ENCODE measurements at places on chromosomes 1 and 21. TPM values are rescaled to one million over a fixed set of nuclear protein-coding genes. Genes with fewer than 3 reads are reported as not detected.

Gene RGS1
- total RNA-seq, result 50.0 TPM

Gene SPATA46
- total RNA-seq, result not detected

GRCh38 chr1:184242507-184242943 is 144.3 kb upstream of the C1orf21 start:
- DNase-seq, result no peak

GRCh38 chr1:52633291-52633754 is 355 bp downstream of the SHISAL2A start:
- DNase-seq, result no peak

DNA sequence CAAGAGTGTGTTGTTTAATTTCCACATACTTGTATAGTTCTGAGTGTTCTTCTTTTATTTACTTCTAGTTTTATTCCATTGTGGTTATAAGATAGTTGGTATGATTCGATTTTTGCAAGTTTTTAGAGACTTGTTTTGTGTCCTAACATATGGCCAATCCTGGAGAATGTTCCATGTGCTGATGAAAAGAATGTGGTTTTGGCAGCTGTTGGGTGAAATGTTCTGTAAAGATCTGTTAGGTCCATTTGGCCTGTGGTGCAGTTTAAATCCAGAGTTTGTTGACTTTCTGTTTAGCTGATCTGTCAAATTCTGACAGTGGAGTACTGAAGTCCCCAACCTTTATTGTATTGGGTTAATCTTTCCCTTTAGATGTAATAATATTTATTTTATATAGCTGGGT is 19.5 kb upstream of the TIPRL start:
- no peak for DNase-seq

GRCh38 chr21:20261364-20261763 is 736.8 kb upstream of the NCAM2 start:
- DNase-seq, result no peak

Gene FALEC
- total RNA-seq, result not detected

- DNase-seq, result no peak
These were observed 4.9 kb downstream of the MTHFR start for GRCh38 chr1:11800756-11801433.

GRCh38 chr1:29669158-29669871 is 433.0 kb downstream of the PTPRU start:
- no peak for DNase-seq

GRCh38 chr1:94832446-94832845 is 12.3 kb downstream of the SLC44A3 start:
- no peak for DNase-seq

DNA sequence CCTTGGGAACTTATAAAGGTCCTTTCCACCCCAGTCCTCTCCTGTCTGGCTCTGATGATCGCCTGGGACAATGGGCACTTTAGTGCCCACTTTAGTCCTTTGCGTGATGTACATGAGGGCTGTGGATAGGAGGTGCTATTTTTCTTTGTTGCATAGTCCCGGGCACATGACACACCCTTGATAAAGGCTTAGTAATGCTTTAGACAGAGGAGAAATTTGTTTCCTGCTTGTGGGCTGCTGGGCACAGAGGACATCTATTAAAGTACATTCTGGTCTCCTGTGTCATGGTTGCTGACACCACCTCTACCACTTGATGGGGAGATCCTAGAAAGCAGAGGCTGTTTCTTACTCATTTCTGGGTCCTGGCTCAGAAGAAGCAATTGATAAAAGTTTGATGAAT is 5.4 kb upstream of the KNCN start:
- no peak for DNase-seq

DNA sequence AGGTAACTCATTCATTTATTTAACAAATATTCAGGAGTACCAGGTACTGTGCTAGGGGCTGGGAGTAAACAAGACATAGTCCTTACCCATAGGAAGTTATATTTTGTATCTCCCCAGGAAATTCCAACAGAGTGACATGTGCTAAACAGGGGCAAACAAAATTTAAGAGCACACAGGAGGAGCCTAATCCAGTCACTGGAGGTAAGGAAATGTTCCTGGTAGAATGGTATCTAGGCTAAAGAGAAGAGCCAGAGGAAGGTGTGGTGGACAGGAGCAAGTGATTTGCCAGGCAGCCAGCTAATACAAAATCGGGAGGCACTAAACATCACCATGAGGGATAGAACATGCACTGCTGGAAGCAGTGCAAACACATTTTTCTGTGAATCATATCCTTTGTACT is 10.4 kb downstream of the TEX38 start:
- DNase-seq, result no peak

- DNase-seq, result no peak
These were observed 2.4 kb upstream of the PTPRC start for GRCh38 chr1:198636391-198636790.

Gene VSIG8
- not detected for total RNA-seq

GRCh38 chr1:118981436-118981835 is 6.7 kb downstream of the TBX15 start:
- no peak for DNase-seq

- no peak for DNase-seq
These were observed 85.8 kb downstream of the MRPS6 start for GRCh38 chr21:34158866-34159835.

GRCh38 chr1:172269084-172269483 is 151.4 kb upstream of the C1orf105 start:
- DNase-seq, result no peak

GRCh38 chr1:94395748-94396309 is 22.4 kb upstream of the ABCD3 start:
- no peak for DNase-seq

DNA sequence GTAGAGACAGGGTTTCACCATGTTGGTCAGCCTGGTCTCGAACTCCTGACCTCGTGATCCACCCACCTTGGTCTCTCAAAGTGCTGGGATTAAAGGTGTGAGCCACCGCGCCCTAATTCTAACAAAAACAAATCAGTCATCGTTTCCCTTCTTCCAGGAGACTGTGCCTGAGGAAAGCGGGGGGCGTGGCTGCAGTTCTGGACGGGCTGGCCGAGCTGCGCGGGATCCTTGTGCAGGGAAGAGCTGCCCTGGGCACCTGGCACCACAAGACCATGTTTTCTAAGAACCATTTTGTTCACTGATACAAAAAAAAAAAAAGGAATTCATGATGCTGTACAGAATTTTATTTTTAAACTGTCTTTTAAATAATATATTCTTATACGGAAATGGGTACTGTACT is 104.2 kb downstream of the WDR4 start:
- DNase-seq, result no peak

DNA sequence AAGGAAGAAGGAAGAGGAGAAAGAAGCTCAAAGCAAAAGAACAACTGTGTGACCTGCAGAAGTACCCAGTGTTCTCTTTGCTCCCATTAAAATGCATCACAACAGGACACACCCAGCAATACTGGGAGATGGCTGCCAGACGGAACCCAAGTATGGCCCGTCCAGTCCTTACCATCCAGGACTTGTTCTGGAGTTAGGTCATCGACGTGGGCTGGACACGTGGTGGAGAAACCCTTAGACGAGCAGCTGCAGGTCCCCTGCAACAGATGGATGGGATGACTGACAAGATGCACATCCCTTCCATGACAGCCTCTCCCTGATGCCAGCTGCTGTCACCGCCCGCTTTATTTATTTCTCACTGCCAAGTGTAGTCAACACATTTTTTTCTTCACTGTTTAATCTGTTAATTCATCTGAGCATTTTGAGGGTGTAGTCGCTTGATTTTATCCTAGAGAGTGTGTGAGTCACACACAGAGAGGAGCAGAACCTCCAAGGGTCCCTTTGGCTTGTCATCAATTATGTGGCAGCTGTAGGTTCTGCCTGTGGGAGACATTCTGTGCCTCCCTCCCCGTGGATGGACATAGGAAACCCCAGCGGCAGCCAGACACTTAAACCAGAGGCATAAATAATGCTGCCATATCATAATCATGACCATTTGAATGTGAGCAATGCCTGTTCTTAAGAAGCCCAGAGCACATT is 80.9 kb downstream of the ABCA4 start:
- DNase-seq, result no peak

DNA sequence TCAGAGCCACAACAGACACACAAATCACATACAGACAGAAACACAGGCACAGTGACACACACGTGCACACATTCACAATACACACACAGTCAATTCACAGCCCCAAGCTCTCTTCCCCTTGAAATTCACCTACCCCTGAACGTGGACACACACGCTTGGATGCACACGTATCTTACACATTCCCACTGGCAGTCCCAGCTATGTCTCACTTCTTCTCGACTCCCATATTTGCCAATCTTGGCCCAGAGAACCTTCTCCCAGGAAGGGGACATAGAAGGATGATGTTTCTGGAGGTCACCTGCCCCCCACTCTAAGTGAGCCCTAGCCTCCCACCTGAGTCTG is 1.6 kb downstream of the CRYBG2 start:
- DNase-seq, result no peak

DNA sequence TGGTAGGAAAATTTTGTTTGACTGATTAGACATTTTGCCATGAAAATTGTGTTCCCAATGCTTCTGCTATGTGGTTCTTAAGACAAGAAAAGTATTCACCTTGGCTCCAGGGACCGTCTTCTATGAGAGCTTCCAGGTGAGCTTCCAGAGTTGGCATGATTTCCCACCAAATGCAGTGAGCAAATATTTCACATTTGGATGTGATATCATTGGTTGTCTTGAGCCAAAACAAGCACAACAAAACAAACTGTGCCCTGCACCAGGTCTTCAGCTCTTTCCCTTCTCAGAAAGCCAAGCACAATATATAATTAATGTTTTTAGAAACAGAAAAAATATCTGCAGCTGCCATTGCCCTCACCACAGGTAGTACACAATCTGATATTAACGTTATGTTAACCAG is 1009.0 kb downstream of the PLA2G4A start:
- DNase-seq, result no peak

Gene PLD5
- 0.13 TPM for total RNA-seq

DNA sequence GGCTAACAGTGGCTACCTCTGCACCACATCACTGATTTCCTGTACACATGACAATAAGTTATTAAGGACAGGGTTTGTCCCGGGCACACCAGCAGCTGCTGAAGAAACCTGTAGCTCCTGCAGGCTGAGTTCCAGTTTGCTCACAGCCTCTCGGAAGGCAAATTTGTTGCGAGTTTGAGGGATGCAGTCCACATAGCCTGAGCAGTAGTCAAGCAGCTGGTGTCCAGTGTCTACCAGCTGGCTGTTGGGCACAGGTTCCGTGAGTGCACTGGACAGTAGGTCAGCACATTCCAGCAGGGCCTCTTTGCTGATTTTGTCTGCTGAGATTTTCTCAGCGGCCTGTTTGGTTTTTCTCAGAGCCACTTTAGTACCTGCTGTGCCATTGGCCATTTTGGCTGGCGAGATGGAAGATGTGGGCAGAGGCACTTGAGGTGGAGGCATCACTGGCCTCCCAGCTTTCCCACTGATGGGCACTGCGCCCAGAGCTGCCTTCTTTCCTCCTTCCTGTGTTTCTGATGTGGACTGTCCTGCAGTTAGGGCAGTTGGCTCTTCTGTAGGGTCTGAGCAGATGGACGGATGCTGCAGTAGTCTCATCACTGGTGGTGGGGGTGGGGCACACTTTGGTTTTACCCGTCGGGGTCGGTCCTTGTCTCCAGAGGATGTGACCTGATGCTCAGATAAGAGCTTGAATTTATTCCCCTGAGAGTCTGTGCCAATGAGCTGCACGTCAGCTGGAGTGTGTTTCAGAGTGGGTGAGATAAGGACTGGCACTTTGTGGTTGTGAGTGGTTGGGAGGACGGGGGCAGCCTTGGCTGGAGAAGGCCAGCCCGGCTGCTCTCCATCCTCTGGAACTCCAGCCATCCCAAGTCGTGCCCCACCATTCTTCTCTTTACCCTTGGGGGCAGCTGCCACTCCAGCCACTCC is 26.1 kb downstream of the TOR3A start:
- no peak for DNase-seq

Gene SMCP
- total RNA-seq, result not detected

DNA sequence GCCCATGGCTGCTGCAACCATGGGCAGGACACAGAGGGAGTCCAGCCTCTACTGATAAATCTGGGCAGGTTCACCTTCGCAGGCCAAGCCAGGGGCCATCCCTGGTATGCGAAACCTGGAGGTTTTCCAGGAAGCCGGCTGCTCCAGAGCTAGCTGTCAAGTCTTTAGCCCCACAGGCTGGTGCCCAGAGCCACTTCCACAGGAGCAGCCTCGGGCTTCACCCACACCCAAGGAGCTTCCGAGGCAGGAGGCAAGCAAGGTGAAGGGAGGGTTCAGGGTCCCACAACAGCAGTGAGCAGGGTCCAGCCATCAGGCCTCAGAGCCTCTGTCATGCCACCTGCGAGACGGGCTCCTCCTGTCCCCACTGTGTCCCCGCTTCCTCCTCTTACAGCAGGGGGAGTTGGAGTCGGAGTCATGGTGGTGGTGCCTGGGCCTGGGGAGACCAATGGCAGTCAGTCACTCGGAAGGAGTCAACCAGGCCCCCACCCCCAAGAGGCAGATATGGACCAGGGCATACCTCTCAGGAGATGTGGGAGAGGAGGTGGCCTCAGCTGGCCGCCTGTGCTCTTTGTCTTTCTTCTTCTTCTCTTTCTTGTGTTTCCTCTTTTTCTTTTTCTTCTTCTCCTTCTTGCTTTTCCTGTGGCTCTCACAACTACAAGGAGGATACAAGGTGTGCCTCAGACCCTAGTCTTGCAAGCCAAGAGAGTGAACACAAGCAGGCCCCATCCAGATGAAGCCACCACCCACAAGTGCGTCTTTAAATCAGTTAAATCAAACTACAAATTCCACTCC is 2.1 kb downstream of the C1orf35 start:
- DNase-seq, result peak; percentile 42

Gene GJA8
- not detected for total RNA-seq

GRCh38 chr1:148308832-148309458 is 156.9 kb upstream of the NBPF11 start:
- no peak for DNase-seq

DNA sequence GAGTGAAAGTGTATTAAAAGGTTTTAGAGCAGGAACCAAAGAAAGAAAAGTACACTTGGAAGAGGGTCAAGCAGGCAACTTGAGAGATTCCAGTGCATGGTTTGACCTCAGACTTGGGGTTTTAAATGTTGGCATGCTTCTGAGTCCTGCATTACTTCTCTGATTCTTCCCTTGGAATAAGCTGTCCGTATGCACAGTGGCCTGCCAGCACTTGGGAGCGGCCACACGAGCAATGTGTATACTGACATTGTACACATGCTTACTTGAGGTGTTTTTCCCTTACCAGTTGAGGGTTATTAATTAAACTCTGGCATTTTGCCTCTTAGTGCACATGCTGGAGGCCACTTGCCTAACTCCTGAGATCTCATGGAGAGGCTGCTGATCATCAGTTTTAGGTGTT is 786.6 kb upstream of the RGS18 start:
- DNase-seq, result no peak

Gene PTGS2
- 16.0 TPM for total RNA-seq

GRCh38 chr1:168643152-168643551 is 66.7 kb downstream of the XCL1 start:
- DNase-seq, result no peak

DNA sequence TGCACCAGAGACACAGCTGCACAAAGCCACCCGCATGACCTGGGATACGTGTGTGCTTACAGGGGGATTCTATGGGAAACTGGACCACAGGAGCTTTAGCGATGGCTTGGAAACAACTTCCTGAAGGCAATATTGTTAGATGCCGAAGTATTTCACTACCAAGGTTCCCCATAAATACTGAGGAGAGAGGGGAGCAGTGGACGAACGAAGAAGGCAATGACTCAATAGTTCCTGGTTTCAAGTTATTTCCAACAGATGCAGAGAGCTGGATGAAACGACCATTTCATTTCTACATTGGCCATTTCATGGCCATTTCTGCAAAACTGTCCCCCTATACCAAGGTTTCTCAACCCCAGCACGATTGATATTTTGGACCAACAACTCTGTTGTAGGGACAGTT is 61.3 kb downstream of the CD34 start:
- no peak for DNase-seq

- no peak for DNase-seq
These were observed 115.7 kb downstream of the CENPF start for GRCh38 chr1:214718724-214719123.

- DNase-seq, result peak; percentile 17
These were observed 481.3 kb downstream of the CAMTA1 start for GRCh38 chr1:7266561-7266960.
